ENCODE measurements at places on chromosomes 3 and 15.
A peak's percentile ranks its signal among the peaks of the same experiment; 100 is the strongest.

- DNase-seq, result no peak
These were observed 210.7 kb upstream of the BHLHE40 start for GRCh38 chr3:4768521-4768920.

GRCh38 chr15:63715818-63716217, 117.9 kb downstream of the HERC1 start:
- DNase-seq, result no peak

- no peak for DNase-seq
These were observed 107.6 kb downstream of the OXNAD1 start for GRCh38 chr3:16372362-16373292.

GRCh38 chr3:153714016-153714415, 407.2 kb upstream of the ARHGEF26 start:
- DNase-seq, result no peak

- no peak for DNase-seq
These were observed 999.0 kb downstream of the TUSC7 start for GRCh38 chr3:117708601-117709000.

GRCh38 chr3:184743248-184743647, 31.4 kb upstream of the MAGEF1 start:
- DNase-seq, result no peak

DNA sequence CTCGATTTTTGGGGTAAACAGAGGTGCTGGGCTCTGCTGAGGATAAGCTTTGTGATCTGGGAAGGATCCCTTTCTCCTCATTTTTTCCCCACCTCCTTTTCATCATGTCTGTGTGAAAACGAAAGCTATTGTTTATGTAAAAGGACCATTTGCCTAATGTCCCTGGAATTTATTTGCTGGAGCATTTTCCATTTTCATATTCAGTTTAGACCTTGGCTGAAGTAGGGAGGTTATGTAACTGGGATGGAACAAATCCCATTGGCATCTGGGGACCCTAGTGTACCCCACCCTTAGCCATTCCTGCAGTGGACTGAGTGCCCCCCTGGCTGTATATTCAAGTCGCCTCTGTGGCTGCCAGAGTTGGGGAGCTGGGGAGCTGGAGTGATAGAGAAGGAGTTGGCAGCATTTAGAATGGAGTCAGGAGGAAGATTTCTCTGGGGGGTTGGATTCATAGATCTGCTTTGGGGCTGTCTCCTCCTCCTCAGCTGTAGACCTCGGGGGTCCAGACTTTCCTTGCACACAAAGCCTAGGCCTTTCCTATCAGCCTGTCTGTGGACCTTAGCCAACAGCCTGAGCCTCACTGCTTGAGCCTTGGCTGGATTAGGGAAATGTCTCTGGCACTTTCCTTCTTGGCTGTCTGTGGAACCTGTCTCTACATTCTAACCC, 270.4 kb upstream of the CTDSPL start:
- DNase-seq, result no peak

DNA sequence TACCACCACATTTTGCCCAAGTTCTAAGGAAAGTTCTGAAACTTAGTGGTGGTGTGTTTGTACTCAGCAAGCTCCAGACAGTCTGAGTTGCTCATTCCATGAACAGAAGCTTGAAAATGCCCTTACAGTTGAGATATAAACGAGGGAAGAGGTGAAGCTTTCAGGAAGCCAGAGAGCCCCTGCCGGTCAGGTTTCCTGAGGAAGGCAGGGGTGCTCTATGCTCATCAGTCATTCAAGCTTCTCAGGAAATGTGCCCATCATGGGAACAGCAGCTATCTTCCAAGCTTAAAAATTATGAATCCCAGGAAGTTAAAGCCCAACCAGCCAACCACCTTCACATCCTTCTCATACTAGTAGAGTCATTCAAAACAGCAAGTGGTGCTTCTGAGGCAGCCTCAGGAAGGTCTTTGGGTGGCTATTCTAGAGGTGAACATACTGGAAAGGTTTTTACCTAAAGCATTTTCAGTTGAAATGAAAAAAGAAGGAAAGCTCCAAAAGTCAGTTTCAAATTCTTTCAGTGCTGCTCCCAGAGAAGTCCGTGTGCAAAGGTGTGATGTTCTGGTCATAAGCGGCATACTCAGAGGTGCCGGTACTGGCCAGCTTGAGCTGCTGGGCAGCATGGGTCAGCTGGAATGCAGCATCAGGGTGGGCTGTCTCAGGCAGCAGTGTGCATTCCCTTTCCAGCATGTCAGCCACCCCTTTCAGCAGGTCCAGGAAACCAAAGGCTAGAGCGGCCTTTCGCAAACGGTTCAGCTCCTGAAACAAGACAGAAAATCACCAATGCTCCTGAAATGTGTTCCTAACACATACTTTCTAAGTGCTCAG, 31.8 kb downstream of the INTS14 start:
- DNase-seq, result no peak

- DNase-seq, result no peak
These were observed 26.5 kb upstream of the CP start for GRCh38 chr3:149247929-149248691.

- no peak for DNase-seq
These were observed 54.8 kb upstream of the ACTC1 start for GRCh38 chr15:34850121-34850520.

DNA sequence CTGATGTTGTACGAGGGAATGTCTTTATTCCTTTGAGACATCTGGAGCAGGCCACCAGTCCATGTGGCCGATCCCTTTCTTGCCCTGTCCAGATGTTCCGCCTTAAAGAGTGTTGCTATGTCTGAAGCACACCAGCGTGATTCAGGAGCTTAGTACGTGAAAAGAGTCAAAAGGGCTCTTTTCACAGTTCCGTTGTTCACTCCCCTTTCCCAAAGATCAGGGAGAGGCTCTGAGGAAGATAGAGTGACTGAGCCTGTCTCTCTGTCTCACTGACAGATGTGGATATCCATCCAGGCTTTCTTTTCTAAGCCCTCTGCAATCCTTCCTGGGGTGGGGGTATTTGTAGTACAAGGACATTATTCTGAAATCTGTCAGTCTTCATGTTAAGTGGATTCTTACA, 262.5 kb upstream of the LRTM1 start:
- DNase-seq, result no peak

DNA sequence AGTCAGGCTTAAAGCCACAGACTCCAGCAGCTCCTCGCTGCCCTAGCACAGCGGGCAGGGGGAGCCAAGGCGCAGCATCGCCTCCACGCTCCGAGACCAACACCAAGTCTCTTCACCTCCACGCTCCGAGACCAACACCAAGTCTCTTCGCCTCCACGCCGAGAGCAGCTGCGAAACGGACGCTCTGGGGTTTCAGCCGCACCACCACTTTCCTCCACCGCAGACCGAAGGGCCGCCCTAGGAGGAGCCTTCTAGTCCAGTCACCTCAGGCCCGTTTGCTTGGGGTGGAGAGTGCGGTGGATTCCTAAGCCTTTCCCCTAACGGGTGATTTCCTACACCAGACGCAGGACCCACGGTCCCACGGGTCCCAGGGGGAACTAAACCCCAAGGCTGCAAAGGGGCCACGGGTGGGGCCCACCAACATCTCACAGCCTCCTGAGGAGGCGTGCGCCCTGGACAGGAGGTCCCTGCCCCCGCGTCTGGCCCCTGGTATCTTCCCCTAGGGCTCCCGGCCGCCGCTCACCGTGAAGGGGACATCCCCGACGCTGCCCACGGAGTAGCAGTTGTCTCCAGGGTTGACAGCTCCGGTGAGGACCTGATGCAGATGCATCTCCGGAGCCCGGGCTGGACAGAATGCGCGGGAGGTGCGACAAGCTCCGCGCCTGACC, 501 bp downstream of the DMXL2 start:
- DNase-seq, result no peak

DNA sequence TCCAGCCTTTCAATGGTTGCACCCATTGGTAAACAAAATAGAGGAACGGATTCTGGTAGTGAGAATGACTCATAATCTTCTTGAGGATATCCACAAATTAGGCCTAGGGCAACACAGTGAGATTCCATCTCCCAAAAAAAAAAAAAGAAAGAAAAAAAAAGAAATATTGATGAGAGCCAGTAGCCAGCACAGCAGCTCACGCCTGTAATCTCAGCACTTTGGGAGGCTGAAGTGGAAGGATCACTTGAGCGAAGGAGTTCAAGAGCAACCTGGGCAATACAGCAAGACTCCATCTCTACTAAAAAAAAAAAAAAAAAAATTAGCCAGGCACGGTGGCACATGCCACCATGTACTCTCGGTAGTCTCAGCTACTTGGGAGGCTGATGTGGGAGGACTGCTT, 51.9 kb downstream of the DENND4A start:
- DNase-seq, result no peak

GRCh38 chr15:45454814-45455213, 67.7 kb downstream of the SLC30A4 start:
- no peak for DNase-seq

GRCh38 chr15:65535192-65535591, 4.9 kb downstream of the HACD3 start:
- no peak for DNase-seq

DNA sequence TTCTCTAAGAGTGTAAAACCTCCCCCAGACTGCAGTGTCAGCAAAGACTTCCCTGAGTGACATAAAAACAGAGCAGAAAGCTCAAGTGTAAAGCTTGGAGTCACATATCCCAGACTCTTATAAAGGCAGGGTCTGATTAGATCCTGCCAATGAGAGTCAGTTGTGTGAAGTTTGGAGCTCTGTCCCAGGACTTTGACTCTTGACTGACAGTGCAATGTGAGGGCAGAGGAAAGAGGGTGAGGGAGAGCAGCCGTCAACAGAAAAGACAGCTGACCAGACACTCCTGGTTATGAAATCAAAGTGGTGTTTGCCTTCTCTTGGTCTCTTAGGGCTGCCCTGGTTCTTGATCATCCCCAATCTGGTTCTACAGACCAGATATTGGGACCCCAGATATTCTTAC, 393.2 kb downstream of the ERC2 start:
- DNase-seq, result no peak

- no peak for DNase-seq
These were observed 208.4 kb downstream of the TP63 start for GRCh38 chr3:189839576-189839975.

DNA sequence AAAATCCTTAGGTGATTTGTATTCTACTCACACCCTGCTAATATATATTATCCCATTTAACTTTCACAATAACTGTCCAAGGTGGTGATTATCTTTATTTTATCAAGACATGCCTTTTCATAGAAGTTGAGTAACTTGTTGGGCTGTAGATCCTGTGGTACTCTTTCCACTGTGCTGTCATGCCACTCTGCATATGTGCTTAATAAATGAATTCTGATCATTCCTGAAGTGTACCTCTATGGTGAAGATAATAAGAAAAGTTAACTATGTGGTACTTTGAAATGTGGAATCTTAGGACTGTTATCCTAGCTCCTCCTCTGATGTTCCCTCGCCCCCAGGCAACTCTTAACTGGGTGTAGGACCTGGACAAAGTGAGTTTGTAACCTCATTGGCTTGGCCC, 5.2 kb downstream of the SNRK start:
- no peak for DNase-seq

GRCh38 chr3:851098-851790, 241.6 kb upstream of the CNTN6 start:
- no peak for DNase-seq

GRCh38 chr3:71070497-71071463, 512.7 kb downstream of the FOXP1 start:
- DNase-seq, result no peak

- no peak for DNase-seq
These were observed 491.2 kb upstream of the PDZRN3 start for GRCh38 chr3:74115906-74116305.

GRCh38 chr3:159852821-159853505, 135.7 kb upstream of the IL12A start:
- DNase-seq, result no peak

DNA sequence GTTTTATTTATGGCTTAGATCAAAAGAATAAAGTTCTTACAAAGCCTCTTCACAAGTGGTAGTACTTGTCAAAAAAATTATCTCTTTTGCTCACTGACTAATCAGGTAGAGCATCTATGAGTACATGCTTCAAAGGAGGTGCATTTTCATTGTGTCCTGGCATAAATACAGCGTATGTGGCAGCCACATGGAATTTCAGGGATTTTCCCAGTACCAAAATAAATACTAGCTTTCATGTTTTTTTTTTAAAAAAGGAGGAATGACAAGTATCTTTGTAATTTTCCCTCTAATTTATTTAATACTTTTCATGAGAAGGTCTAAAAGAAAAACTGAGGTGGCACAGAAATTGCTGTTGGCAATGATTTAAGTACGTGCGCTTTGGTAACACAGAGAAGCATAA, 597.8 kb upstream of the ALCAM start:
- no peak for DNase-seq

DNA sequence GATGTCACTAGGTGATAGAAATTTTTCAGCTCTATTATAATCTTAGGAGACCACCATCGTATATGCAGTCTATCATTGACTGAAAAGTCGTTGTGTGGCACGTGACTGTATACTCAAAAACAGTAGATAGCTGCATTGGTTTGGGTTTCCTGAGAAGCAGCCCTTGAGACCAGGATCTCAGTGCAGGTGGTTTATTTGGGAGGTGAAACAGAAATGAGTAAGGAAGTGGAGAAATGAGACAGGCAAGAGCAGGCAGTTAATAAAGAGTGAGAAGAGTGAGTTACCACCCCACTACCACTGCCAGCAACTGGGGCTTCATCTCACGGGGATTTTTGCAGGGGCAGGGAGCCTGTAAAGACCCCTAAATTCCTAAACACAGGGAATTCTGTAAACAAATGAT, 221.0 kb downstream of the SHQ1 start:
- DNase-seq, result no peak

- DNase-seq, result no peak
These were observed 31.8 kb upstream of the DCLK3 start for GRCh38 chr3:36796161-36796560.

DNA sequence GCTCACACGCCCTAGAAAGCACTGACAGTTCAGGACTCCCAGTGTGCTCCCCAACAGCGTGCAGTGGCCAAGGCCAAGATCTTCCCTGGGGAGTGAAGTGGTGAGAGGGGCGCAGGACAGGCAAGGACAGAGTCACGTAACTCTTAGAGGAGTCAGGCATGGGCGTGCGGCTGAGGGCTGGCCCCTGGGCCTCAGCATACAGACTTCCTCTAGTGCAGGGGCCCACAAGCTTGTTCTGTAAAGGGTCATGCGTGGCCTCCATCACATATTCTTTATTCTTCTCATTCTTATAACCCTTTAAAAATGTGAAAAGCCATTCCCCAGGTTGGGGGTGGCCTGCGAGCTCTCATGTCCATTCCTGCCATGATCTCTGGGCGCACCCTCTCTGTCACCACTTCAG, 25.2 kb downstream of the TMEM43 start:
- DNase-seq, result peak; percentile 79

- DNase-seq, result no peak
These were observed 29.7 kb downstream of the CACNA2D2 start for GRCh38 chr3:50473768-50474167.

GRCh38 chr15:41809526-41810220, 18.2 kb upstream of the JMJD7 start:
- no peak for DNase-seq
